Inflammatory macrophage treated with lipopolysaccharide for 4 hours (primary cell): ENCODE measurements at places on chromosomes 5 and 9.
A peak's percentile ranks its signal among the peaks of the same experiment; 100 is the strongest.

DNA sequence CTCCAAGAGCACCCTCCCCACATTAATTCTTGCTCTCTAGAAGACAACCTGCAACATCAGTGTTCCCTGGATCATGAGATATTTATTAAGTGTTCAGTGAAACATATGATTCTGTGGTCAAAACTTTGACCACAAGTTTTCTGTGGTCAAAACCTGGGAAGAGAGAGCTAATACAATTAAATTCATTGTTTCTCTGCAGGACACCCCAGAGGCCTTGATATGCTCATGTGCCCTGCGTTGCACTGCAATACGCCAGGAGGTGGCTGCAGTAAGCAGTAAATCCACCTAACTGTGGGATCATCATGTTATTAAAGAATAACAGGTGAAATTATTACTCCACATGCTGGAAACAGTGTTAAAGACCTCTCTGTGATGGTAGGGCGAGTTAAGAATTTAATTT lies 109.3 kb upstream of the SPDL1 start:
- no peak for DNase-seq

GRCh38 chr9:124444166-124444565 lies 6.1 kb upstream of the ADGRD2 start:
- no peak for DNase-seq

GRCh38 chr5:173535976-173536639 lies 80.3 kb downstream of the BOD1 start:
- no peak for DNase-seq

GRCh38 chr9:126222835-126223431 lies 103.7 kb upstream of the MVB12B start:
- no peak for DNase-seq

DNA sequence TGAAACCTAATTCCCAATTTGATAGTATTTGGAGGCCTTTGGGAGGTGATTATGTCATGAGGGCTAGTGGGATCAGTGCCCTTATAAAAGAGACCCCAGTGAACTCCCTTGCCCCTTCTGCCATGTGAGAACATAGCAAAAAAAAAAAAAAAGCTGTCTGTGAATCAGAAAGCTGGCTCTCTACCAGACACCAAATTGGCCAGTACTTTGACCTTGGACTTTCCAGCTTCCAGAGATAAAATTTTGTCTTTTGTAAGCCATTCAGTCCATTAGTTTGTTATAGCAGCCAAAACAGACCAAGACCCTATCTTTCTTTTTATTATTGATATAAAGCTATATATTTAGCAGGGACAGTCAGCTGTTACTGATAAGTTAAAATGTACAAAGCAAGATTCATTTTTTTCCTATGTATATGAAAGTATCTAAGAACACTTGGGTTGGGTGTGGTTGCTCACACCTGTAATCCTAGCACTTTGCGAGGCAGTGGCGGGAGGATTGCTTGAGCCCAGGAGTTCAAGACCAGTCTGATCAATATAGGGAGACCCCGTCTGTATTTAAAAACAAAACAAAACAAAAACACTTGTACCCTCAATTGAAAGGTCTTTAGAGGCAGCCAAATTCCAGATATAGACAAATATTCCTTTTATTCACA lies 8.1 kb upstream of the C5orf24 start:
- no peak for DNase-seq

GRCh38 chr9:84592918-84593317 lies 76.6 kb upstream of the NTRK2 start:
- DNase-seq: no peak

DNA sequence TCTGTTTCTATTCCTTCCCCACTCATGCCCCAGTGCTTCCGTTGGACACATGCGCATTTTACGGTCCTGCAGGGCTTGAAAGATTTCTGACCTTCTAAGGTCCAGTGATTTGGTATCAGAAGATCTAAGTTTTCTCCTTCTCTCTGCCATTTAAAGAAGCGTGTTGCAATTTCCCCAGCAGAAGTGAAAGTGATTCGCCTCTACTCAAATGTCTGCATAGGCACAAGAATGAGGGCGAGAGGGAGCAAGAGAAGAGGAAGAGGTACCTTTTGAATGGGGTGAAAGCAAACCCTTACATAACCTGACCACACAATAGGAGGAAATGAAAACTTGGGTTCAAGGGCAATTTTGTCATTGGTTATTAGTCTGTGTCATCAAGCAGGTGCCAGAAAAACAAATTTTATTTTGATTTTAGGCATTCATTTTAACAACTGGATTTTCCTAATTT lies 31.7 kb upstream of the NR3C1 start:
- peak; percentile 98 for DNase-seq

GRCh38 chr9:2663461-2664173 lies 42.0 kb downstream of the VLDLR start:
- DNase-seq: no peak
